ENCODE measurements at places on chromosomes 11 and 22.
A peak's percentile ranks its signal among the peaks of the same experiment; 100 is the strongest.

GRCh38 chr11:90223248-90223585 lies 368 bp upstream of the CHORDC1 start:
- DNase-seq: no peak

DNA sequence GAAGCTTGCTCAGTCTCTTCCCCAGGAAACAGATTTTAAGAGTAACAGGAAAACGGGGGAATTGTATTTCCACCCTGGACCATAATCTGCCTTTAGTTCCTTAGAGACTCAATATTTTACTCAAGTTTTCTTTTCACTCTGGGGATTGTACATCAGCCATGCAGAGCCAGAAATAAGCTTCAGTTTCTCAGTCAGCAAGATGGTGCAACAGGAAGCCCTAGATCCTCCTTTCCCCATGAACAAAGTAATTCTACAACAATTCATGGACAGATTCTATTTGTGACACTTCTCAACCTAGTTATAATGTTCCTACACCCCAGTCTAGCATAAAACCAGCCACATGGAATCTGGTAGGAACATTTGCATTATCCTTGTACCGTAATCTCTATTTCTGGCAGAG lies 24.7 kb downstream of the OR8B2 start:
- DNase-seq: no peak

DNA sequence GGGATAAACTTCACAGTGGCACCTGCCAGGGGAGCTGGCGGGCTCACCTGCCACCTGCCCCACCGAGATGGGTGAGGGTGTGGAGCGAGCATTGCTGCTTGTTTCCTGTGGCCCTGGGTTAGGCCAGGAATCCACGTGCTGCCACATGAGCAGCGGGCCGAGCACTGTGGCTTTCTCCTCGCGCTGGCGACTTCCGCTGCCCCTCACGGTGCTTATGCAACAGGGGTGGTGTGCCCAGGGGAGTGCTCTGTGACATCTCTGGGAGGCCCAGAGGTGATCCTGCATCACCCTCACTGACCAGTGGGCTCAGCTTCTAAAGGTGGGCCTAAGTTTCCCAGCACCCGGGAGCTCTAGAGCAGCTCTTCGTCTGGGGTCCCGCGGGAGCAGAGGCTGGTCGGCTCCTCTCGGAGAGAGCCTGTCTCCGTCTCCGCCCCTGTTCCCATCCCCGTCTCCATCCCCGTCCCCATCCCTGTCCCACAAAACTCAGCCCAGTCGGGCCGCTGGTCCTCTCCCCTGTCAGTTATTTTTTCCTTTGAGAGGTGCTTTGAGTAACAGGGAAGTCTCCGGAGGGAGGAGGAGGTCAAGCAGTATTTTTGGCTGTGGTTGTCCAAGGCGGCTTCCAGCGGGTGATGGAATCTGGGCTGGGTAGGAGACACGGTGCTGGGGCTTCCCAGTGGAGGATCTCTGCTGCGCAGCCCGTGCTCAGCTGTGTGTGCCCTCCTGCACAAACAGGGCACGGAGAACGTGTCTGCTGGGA lies 42.5 kb downstream of the AP2A2 start:
- DNase-seq: no peak

DNA sequence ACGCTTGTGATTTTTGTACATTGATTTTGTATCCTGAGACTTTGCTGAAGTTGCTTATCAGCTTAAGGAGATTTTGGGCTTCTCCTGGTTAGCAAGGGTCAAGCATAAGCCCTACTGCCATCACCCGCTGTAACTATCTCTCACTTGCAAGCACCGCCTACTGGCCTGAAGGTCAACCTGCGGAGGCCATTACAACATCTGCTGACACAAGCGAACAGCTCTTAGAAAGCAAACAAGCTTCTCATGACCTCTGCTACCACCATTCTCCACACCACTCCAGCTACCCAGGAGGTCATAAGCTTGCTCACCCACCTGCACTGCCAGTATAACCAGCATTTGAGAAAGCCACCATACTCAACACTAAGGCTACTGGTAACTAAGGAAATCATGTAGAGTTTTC lies 288.4 kb upstream of the KIRREL3 start:
- no peak for DNase-seq

GRCh38 chr11:123139206-123139605 lies 55.8 kb downstream of the CLMP start:
- DNase-seq: no peak

DNA sequence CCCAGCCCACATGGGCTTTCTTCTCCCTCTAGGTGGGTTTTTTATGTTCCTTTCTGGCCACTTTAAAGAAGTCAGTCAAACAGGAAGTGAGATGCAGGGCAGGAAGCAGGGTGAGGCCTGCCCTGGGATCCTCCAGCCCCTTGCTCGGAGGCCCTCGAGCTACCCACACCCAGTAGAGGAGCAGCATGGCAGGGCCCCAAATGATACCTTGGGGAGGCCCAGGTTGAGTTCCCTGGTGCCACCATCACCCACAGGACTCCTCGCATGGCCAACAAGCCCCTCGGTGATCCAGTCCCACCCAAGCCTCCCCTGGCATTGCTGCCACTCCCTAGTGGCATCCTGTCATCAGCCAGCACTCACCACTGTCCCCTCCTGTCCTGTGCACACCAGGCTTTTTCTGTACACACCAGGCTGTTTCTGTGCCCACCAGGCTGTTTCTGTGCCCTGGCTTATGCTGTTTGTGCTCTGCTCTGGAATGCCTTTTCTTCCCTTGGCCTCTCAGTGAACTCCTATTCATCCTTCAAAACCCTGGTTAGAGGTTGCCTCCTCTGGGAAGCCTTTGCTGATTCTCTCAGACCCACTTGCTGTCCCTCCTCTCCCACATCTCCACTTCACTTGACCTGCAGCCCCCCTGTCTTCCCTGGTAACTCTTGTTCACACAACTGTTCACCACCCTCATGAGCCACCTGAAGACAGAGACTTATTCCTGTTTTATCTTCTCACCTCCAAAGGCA lies 3.1 kb upstream of the PTGDR2 start:
- no peak for DNase-seq

DNA sequence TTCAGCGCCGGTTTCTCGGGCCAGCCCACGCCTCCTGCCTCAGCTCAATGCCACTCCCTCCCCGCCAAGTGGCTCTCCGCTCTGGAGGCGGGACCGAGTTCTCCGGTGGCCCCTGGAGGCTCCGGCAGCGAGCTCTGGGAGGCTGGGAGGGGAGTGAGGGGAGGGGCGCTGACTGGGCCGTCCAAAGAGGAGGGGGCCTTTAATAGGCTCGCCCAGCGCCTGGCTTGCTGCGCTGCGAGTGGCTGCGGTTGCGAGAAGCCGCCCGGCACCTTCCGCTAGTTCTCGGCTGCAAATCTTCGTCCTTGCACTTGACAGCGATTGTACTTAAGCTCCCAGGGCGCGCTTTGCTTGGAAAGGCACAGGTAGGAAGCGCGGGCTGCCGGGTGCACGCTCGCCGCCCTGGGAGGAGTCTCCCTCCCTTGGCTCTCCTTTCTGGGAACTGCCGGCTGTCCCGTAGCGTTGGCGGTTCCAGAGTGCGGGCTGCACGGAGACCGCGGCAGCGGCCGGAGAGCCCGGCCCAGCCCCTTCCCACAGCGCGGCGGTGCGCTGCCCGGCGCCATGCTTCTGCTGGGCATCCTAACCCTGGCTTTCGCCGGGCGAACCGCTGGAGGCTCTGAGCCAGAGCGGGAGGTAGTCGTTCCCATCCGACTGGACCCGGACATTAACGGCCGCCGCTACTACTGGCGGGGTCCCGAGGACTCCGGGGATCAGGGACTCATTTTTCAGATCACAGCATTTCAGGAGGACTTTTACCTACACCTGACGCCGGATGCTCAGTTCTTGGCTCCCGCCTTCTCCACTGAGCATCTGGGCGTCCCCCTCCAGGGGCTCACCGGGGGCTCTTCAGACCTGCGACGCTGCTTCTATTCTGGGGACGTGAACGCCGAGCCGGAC lies at the start of gene ADAMTS15:
ADAMTS15 (plus strand) TSS at position 230 of the 894 bp plus-strand sequence; CDS start at position 559, 329 bp downstream.
- DNase-seq: peak; percentile 23

DNA sequence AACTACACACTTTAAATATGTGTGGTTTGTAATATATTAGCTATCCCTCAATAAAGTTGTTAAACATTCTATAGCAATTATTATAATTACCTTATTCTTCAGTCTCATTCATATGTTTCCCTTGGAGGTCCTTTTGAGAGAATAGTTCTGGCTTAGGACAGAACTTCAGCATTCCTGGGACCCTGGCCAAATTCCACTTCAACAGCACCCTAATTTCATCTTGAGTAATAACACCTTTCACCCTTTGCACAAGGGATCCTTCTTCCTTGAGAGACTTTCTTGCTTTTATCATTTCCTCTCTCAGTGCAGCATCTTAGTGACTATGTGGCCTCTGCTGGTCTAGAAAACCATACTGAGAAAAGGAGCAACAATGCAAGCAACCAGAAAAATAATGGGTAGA lies 255.9 kb downstream of the C11orf87 start:
- DNase-seq: no peak

- DNase-seq: no peak
Measured at GRCh38 chr11:16299884-16300782, 56.2 kb downstream of the SOX6 start.

- DNase-seq: peak; percentile 53
Measured at GRCh38 chr11:15258433-15259165, 143.9 kb downstream of the INSC start.

Data from HT1080 (cell line).